ENCODE measurements at places on chromosomes 13 and 19.

DNA sequence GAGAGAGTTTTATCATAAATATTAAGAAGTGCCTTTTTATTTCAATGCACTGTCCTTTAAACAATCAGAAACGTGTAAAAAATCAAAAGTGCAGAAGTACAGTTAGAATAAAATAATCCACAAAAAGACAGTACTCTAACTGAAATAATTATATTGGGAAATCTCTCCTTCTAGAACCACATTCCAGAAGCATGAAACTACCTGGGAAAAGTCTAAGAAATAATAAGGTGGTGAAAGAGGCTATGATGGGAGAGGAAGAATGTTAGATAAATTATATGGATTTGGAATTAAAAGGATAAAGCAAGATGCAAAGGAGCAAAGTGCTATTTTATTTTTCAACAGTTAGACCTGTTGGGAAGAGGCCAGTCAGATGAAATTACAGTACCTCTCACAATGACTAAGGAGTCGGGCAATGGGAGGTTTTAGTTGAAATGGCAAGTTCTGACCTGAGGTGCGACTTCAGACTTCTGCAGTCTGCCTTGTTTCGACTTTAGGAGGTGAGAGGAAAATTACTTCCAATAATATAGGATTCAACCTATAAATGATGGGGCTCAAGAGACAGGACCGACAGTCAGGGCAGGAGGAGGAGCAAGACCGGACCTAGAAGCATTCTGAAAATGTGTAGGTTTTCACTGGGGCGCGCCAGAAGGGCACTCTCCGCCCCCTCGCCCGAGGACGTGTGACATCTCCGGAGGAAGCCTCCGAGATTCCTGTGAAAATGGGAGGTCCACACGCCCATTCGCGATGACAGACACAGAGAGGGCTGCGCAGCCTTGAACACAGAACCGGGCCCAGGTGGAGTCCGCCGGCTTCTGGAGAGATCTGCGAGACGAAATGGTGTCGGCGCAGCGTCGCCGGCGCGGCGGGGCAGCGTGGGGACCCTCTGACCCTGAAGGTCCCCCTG is 717 bp downstream of the SPRYD7 start:
- DNase-seq = no peak

DNA sequence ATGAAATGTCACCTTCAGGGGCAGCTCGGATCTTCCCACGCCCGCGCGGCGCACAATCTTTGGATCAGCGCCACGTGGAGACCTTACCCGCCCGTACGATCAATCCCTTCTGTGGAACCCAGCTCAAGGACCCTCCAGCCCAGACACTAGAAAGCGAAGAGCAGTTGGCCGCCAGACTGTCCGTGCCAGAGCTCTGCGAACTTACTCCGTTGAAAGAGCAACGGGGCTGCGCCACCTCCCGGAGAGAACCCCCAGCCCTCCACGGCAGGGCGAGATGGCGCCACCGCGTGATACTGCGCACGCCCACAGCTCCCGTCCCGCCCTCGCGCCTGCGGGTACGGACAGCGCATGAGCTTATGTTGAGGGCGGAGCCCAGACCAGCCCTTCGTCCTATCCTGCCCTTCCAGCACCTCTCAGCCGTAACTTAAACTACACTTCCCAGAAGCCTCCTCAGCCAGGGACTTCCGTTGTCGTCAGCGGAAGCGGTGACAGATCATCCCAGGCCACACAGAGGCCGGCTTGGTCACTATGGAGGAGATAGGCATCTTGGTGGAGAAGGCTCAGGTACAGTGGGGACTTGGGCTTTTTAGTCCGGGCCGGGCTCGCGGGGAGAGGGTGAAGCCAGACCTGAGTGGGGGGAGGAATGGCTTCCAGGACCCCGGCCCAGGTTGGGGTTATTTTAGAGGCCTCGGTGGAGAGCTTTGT is at the start of gene PSMC4:
PSMC4 (plus strand) TSS at position 491 of the 705 bp plus-strand sequence; CDS start at position 529, 38 bp downstream.
- peak; percentile 99 for DNase-seq

- no peak for DNase-seq
Observed at GRCh38 chr19:35955881-35956634, 19.9 kb downstream of the LRFN3 start.

GRCh38 chr13:35593651-35594050 is 117.2 kb upstream of the MAB21L1 start:
- no peak for DNase-seq

- no peak for DNase-seq
Observed at GRCh38 chr13:109776575-109776974, 9.8 kb downstream of the IRS2 start.

GRCh38 chr13:72126424-72126823 is 259.4 kb upstream of the DACH1 start:
- no peak for DNase-seq

GRCh38 chr13:104816726-104817125 is 1718.7 kb downstream of the EFNB2 start:
- DNase-seq = no peak

GRCh38 chr13:110471833-110472162 is 89.7 kb downstream of the RAB20 start:
- DNase-seq = peak; percentile 57

- DNase-seq = peak; percentile 27
Observed at GRCh38 chr13:73754727-73755292, 379.4 kb downstream of the KLF12 start.

- DNase-seq = no peak
Observed at GRCh38 chr19:36125557-36125956, 10.3 kb downstream of the TBCB start.
